ENCODE measurements at places on chromosomes 2 and 18. TPM values are rescaled to one million over a fixed set of nuclear protein-coding genes. Genes with fewer than 3 reads are reported as not detected.
A peak's percentile ranks its signal among the peaks of the same experiment; 100 is the strongest.

Gene SLC8A1
- 34.5 TPM for total RNA-seq

Gene GAL3ST2
- not detected for total RNA-seq

Gene THAP4
- total RNA-seq = 80.6 TPM

Gene STAMBP
- 8.0 TPM for total RNA-seq

Gene UGT1A5
- total RNA-seq = not detected

Gene WDR35
- total RNA-seq = 14.7 TPM

Gene ZNF396
- total RNA-seq = 0.33 TPM

Gene ATG9A
- total RNA-seq = 60.7 TPM

Gene IL1R1
- 1.7 TPM for total RNA-seq

DNA sequence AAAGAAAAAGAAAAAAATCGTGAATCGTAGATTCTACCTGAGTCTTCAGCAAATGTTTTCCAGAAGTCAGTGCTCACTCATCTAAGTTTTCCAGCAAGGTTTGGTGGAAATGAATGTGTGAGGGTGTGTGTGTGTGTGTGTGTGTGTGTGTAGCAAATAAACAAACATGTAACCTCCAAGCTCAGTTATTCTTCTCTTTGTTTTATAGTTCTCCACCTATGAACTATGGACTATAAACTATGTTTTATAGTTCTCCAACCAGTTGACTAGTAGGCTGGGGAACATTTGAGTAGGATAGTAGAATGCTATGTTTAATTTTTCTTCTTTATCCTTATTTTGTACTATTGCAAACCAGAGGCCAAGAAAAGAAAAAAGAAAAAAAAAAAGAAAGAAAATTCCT, 44.6 kb upstream of the SERPINE2 start:
- no peak for DNase-seq

GRCh38 chr2:46862514-46862913, 53.1 kb downstream of the MCFD2 start:
- DNase-seq = peak; percentile 65

DNA sequence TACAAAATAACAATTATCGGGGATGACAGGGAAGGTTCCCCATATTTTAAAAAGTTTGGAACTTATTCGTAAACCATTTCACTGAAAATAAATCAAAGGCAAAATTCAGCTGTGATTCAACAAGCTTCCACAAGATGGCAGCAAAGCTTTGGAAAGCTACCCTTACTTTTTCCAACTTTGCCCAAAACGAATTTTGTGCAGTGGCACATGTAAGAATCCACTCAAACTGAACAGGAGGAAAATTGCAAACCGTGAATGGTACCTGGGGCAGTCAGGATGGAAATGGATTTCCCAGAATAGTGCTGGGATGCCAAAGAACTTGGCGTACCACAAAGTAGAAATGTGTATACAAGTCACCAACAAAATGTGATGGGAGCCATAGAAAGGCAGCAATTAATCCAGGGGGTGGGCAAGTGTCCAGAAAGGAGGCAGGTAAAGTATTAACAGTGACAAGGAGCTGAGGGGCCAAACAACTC, 10.7 kb downstream of the RPL31 start:
- peak; percentile 40 for DNase-seq

GRCh38 chr2:233844836-233845235, 9.5 kb downstream of the HJURP start:
- DNase-seq = no peak

- DNase-seq = peak; percentile 28
Observed at GRCh38 chr18:39199231-39199855, 1633.7 kb upstream of the CELF4 start.
